Jurkat, Clone E6-1 (cell line): ENCODE measurements at places on chromosomes 7 and 10.

DNA sequence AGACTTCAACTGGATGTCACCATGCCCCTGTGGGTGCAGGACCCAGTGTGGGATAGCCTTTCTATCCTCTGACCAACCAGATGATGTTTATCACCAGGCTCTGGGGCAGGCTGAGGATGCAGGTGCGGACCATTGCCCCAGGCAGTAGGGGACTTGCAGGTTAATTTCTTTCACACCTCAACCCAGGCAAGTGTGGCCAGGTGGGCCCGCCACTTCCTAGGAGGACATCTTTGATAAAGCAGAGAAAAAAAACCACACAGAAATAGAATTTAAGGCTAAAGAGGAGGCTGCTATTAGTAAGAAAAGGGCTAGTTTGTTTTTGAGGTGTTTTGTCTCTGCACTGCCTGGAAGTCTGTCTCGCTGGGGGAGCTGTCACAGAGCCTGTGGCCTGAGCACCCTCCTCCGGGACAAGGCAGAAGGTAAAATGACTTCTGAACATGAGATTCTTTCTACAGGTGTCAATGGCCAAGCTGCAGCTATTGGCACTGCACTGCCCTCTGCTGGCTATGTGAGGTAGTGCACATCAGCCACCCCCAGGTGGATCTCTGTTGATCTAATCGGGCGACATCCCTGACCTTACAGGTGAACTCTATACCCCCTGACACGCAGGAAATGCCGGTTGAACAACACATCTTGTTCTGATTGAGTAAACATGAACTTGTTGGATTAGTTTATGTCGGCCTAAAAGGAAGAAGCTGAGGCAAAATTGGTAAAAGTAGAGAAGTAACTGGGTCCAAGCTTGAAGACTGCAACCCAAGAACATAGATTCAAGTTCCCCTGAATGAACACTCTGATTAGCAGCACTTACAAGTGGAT lies 21.0 kb downstream of the UPP1 start:
- peak; percentile 48 for DNase-seq

GRCh38 chr7:2637505-2638223 lies 5.9 kb downstream of the TTYH3 start:
- DNase-seq: no peak

- DNase-seq: no peak
Observed at GRCh38 chr10:73018632-73019031, 64.0 kb upstream of the PLA2G12B start.

- DNase-seq: no peak
Observed at GRCh38 chr10:83229991-83230390, 909.3 kb upstream of the GHITM start.

GRCh38 chr7:16402091-16402490 lies 19.2 kb downstream of the CRPPA start:
- DNase-seq: no peak

- no peak for DNase-seq
Observed at GRCh38 chr10:26508016-26508415, 69.9 kb downstream of the APBB1IP start.

DNA sequence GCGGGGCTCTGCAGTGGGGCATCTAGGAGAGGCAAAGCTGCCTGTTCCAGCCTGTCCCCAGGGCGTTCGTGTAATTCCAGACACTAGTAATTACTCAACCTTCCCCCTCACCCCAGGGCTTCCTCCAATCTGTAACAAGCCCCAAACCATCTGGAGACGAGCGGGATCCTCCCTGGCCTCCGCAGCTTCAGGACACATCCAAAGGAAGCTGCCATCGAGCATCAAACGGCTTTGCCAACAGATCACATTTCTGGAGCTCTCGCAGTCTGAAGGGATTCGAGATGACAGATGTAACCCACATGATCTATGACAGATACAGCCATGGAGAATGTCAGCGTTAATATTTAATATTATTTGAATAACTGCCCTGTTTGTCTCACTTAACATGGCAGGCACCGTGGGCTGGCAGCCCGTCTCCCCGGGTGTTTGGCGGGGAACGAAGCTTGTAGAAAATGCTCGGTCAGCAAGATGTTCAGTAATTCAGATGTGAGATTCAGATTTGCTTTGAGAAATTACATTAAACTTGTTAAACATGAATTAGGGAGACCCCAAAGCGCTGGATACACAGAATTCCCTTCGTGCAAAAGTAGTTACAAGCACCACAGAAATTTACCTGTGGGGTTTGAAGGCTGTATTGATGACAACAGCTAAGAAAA lies 108.5 kb upstream of the C7orf33 start:
- no peak for DNase-seq
